ENCODE measurements at places on chromosomes 13 and 19.

GRCh38 chr19:19276386-19276785 is 3.3 kb upstream of the TM6SF2 start:
- no peak for DNase-seq

- DNase-seq, result no peak
Observed at GRCh38 chr13:106418556-106418955, 116.9 kb downstream of the EFNB2 start.

GRCh38 chr13:27148900-27149299 is 22.7 kb downstream of the USP12 start:
- no peak for DNase-seq

- no peak for DNase-seq
Observed at GRCh38 chr19:13013649-13014048, 18.4 kb downstream of the NFIX start.

GRCh38 chr13:110944968-110945927 is 30.4 kb upstream of the ANKRD10 start:
- DNase-seq, result no peak

DNA sequence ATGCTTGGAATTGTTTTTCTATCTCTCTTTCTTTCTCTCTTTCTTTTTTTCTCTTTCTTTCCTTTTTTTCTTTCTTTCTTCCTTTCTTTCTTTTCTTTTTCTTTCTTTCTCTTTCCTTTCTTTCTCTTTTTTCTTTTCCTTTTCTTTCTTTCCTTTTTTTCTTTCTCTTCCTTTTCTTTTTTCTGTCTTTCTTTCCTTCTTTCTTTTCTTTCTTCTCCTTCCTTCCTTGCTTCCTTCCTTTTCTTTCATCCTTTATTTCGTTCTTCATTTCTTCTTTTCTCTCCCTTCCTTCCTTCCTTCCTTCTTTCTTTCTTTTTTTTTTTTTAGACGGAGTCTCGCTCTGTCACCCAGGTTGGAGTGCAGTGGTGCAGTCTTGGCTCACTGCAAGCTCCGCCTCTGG is 1.9 kb upstream of the MEX3D start:
- no peak for DNase-seq

GRCh38 chr13:20981370-20982095 is 79.0 kb upstream of the XPO4 start:
- no peak for DNase-seq

Measured in activated CD4-positive, alpha-beta T cell treated with anti-CD3 and anti-CD28 coated beads for 1 hour (primary cell).